ENCODE measurements at places on chromosomes 1 and 21.

DNA sequence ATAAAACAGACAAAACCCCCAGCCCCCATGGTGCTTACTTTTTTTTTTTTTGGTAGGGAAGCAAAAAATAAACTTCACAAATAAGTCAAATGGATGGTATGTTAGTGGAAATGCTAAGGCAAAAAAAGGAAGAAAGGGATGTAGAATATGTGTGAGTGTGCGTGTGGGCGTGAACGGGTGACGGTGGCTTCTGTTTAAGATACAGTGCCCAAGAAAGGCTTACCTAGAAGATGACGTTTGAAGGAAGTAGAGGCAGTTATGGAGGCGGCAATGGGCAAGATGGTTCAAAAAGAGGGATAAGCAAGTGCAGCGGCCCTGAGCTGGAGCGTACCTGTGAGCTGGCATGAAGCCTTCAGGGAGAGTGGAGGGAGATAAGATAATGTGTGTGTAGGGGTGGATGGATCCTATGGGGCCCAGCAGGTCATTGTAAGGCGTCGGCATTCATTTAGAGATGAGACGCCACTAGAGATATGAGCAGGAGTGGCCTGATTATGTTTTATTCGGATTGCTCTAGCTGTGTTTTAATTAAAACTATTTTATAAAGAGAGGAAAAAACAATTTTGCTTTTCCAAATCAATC is 19.9 kb downstream of the LEPR start:
- DNase-seq = no peak
- H3K27me3 ChIP-seq = no peaks in the 10 kb centered on the region
- H3K4me1 ChIP-seq = peaks cover 2% of the 10 kb centered on the region
- H3K4me3 ChIP-seq = no peak overlapping the region

DNA sequence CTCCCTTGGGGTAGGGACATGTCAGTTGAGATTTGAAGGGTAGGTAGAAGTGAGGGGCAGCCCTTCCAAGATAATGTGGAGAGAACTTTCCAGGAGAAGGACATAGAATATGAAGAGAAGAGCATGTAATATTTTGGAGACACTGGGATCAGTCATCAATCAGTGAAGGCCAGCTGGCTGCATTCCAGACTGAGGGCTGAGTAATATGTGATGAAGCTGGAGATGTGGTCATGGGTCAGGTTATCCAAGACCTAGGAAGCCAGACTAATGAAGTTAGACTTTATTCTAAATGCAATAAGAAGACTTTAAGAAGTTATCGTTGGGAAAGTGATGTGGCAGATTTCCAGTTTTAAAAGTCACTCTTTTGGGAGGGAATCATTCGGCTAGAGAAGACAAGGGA is 262.0 kb downstream of the HMCN1 start:
- H3K27ac ChIP-seq = no peak overlapping the region
- no peak overlapping the region for H3K4me3 ChIP-seq
- DNase-seq = no peak
- no peaks in the 10 kb centered on the region for H3K27me3 ChIP-seq
- no peaks in the 10 kb centered on the region for H3K36me3 ChIP-seq

- DNase-seq = no peak
- H3K27me3 ChIP-seq = no peaks in the 10 kb centered on the region
- no peak overlapping the region for H3K27ac ChIP-seq
- H3K36me3 ChIP-seq = no peaks in the 10 kb centered on the region
- H3K4me3 ChIP-seq = no peak overlapping the region
These were observed 17.4 kb downstream of the LGR6 start for GRCh38 chr1:202210969-202211368.

GRCh38 chr1:42981871-42982270 is 23.2 kb upstream of the SLC2A1 start:
- no peak for DNase-seq
- peaks cover 26% of the 10 kb centered on the region for H3K4me1 ChIP-seq
- H3K27ac ChIP-seq = no peak overlapping the region
- no peaks in the 10 kb centered on the region for H3K27me3 ChIP-seq
